ENCODE measurements at places on chromosomes 3 and 15.

DNA sequence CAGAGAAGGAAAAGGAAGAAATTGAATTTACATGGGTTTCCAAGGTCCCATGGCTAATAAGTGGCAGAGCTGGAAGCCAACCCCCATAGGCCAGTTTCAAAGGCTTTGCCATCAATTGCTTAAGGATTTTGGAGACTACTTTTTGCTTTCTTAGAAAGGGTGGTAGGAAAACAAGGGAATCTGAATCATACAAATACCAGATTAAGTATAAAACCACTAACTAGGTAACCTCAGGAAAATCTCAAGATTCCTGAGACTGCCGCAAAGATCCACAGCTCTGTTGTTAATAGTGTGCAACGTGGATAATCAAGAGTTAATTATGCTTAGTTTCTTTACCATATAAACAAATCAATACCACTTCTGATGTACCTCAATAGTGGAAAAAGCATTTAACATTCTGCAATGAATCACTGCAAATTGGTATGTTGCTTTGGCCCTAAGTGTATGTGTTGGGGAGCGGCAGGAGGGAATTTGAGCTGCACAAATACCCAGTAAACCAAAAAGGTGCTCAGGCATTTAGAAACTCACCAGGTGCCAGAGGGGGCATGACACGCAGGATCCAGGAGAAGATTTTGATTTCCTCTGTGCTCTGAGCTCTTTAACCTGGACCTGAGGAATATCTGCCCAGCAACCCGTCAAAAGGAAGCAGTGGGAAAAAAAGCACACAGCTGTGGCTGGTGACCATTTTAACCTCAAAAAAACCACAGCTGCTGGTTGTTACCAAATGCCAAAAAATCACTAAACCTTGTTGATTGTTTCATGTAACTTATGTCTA, 22.0 kb downstream of the AADAC start:
- DNase-seq = no peak

- DNase-seq = no peak
Measured at GRCh38 chr3:143831208-143831607, 17.1 kb downstream of the SLC9A9 start.

- DNase-seq = no peak
Measured at GRCh38 chr3:159938714-159939113, 49.9 kb upstream of the IL12A start.

GRCh38 chr3:82157952-82158351, 396.5 kb upstream of the GBE1 start:
- DNase-seq = no peak

DNA sequence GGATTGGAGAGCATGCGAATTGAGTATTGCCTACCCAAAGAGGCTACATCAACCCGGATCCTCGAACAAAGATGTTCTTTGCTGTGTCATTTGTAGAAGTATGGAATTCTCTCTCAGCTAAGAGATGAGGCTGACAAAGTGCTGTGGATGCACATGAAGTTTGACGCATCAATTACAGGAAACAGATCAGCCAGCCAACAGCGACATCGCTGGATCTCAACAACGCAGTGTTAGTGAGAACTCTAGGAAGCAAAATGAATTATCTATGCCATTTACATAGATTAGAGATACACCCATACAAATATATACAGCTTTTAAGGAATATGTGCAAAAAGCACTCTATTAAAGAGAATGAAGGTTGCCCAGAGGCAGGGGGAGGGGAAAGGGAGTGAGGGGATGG, 160.6 kb upstream of the RGMA start:
- no peak for DNase-seq

GRCh38 chr3:141389703-141390102, 21.4 kb downstream of the ZBTB38 start:
- no peak for DNase-seq

All from activated CD4-positive, alpha-beta T cell treated with anti-CD3 and anti-CD28 coated beads for 24 hours (primary cell).